ENCODE measurements at places on chromosomes 11 and 22. TPM values are rescaled to one million over a fixed set of nuclear protein-coding genes. Genes with fewer than 3 reads are reported as not detected.
A peak's percentile ranks its signal among the peaks of the same experiment; 100 is the strongest.

CALCA gene
- not detected for total RNA-seq

APOA4 gene
- total RNA-seq: not detected

DNA sequence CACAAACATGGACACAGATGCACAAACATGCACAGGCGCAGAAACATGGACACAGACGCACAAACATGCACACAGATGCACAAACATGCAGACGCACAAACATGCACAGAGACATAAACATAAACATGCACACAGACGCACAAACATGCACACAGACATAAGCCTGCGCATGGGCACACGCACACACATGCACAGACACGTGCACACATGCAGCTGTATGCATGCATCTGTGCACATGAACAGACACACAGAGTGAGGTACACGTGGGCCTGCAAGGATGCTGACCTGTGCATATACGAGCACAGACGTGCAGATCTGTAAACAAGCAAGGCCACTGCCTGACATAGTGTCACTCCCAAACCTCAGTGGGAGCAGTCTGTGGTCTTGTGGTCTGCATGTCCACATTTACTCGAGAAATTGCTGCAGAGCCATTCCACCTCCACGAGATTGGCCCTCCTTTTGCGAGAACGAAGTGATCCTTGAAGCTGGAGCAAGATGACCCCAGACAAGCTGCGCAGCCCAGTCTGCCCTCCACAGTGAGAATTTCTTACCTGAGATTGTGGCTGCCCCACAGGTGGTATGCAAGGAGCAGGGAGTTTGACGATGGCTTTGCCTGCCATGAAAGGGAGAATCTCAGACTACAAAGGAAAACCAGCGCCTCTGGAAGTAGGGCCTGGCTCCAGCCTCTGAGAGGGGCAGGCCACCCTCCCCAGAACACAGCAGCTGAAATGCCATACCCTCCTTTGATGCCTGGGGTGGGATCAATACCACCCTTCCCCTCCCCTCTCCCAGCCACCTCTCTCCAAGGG, 299.9 kb downstream of the BRD1 start:
- no peak for DNase-seq

GNB1L gene
- total RNA-seq: 1.8 TPM

DNA sequence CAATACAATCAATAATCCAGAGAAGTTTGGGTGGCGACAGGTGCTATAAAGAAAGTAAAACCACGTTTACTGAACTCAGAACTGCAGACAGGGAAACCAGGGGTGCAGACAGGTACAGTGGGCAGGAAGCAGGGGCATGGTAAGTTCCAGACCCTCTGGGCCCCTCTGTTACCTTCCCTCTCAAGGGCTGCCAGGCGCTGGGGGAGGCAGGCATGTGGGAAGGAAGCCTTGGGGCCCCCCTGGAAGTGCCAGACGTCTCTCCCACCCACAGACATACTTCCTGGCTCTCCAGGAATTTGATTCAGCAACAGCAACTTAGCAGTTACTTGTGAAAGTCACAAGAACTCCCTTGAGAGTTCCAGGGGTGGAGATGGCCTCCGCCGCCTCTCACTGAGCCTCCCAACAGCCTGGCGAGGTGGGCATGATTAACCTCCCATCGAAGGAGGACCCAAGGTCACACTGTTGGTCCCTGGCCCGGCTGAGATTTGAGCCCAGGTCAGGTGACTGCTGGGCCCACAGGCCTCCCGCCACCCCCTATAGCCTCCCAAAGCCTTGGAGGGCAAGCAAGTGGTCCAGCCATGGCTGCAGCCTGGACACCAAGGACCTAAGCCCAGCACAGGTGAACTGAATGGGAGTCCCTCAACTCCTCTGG, 14.1 kb upstream of the TSKU start:
- no peak for DNase-seq

GRCh38 chr11:121802542-121802941, 313.5 kb downstream of the BLID start:
- DNase-seq: peak; percentile 38

DNA sequence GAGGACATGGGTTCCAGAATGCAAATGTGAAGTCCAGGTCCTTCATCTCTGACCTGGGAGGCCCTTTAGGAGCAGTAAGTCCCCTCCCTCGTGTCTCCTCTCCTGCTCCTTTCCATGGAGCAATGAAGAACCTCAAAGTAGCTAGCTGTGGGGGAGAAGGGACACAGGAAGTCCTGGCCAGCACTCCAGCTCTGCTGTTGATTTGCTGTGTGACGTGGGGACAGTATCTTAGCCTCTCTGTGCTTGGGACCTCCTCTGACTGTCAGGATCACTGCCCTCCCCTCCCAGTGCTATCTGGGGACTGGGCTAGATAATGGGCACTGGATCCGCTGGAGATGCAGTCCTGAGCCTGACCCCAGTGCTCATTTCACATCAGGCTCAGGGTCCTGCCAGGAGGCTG, 1.1 kb upstream of the APOBEC3H start:
- no peak for DNase-seq

LRRC56 gene
- total RNA-seq: 0.46 TPM

DNA sequence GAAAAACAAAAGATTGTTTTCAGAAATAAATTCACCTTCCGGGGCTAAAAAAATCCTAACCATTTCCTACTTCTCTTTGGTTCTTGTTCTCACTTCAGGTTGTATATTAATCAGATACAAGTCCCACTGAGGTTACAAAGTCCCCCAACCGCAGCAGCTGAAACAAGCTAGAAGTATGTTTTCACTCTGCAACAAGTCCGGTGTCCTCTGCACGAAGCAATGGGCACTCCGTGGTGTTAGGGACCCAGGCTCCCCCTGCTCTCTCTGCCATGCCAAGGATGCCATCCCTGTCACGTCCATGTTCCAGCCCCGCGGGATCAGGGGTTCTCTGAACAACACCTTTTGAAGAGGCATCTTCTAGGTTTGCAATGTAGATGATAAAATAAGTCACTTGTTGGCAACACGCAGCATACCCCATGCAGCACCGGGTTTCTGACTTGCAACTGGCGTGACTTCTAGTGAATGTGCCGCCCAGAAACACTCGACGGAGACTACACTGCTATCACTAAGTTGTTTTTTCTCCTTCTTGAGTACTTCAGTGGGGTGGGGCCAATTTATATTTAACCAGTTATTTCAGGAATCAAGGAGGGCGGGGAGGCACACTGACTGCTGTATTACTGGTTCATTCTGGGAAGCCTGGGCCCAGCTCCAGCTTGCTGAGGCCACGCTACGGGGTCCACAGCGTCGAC, 25.4 kb upstream of the GSTP1 start:
- DNase-seq: peak; percentile 61

DNA sequence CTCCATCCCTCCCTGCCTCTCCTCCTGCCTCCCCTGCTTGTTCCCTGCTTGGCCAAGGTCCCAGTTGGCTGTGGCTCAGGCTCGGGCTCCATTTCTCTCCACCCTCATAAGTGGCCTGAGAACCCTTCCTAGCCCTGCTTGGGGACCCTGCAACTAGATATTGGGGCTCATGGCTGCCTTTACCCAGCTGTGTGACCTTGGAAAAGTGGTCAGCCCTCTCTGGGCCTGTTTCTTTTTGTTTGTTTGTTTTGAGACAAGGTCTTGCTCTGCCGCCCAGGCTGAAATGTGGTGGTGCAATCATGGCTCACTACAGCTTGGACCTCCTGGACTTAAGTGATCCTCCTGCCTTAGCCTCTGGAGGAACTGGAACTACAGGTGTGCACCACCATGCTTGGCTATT, 20.3 kb upstream of the CABP2 start:
- no peak for DNase-seq

GRCh38 chr11:68312780-68313573, 586 bp downstream of the LRP5 start:
- no peak for DNase-seq

DNA sequence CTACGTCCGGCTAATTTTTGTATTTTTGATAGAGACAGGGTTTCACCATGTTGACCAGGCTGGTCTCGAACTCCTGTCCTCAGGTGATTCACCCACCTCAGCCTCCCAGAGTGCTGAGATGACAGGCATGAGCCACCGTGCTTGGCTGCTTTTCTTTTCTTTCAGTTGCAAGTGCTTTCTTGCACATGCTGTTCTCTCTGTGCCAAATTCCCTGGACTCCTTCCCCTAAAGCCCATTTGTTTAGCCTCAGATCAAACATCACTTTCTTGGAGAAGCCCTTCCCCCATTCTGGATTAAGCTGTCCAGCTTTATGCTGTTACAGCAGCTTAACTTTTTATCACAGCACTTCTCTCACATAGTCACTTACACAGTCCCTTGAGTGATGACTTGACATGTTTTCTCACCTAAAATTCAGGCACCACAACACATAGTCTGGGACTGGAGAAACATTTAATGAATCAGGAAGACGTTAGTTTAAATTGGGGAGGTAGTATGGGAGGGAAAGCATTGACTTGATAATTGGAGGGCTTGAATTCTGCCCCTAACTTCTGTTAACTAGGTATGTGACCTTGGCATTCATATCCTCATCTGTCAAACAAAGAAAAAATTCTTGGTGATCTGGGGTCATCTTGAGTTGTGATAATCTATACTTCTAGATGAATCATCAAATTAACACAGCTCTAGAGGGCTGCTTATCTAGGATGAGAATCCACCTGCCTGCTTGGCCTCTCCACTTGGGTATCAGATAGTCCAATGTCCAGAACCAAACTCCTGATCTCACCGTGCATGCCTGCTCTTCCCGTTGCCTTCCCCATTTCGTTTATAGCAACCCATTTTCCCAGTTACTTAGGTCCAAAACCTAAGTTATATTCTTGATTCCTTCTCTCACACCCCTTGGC, 18.4 kb downstream of the ACO2 start:
- no peak for DNase-seq

DNA sequence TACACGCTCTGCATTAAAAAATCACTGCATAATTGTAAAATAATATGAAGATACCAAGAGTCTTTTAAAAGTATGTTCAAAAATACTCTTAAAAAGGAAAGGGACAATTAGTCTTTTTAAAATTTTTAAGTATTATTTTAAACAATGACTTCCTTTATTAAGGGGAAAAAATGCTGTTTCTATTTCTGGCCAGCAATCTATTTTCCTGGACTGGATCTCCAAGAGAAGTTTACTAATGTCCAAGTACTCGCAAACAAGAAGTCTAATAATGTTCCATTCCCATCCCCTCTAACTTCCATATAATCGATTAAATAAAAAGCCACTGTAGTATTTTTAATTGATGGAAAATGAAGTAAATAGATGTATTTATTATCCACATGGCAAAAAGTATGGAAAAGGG, 123.7 kb downstream of the MPPED2 start:
- no peak for DNase-seq

DNA sequence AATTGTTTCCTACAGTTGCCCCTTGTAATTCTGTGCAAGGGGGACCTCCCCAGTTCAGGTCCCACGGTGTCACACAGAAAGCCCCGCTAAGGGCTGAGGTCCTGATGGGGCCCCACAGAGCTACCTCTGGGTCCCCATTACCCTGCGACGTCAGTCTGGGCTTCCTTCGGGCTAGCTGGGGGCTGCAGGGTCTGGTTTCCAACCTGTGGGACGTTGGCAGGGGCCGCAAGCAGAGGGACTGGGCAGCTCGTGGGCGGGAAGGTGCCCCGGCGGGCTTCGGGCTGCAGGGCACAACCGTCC, 698 bp downstream of the SLC37A4 start:
- DNase-seq: no peak

GRCh38 chr11:77966338-77966737, 28.1 kb downstream of the INTS4 start:
- DNase-seq: no peak

DNA sequence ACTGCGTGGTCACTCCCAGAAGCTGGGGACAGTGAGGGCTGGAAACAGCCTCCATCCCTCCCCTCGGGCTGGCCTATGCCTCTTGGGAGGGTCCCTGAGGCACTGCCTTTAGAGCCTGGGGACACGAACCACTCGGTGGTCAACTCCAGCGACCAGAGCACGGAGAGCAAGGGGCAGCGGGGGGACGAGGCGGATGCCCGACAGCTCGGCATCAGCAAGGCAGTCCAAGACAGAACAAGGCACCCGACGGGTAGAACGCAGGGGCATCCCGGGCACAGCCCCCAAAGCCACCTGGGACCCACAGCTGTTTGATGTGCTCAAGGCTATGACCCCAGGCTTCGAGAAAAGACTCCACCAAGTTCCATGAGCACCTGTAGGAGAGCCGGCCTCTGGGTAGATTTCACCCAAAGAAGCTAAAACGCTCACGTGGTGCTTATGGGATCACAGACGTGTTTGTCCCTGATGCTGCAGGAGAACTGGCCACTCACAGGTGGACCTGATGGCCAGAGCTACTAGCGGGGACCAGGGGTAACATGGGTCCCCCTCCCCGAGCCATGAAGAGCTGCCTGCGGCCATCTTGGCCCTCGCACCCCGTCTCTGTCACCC, 510 bp upstream of the LSP1 start:
- DNase-seq: no peak

DNA sequence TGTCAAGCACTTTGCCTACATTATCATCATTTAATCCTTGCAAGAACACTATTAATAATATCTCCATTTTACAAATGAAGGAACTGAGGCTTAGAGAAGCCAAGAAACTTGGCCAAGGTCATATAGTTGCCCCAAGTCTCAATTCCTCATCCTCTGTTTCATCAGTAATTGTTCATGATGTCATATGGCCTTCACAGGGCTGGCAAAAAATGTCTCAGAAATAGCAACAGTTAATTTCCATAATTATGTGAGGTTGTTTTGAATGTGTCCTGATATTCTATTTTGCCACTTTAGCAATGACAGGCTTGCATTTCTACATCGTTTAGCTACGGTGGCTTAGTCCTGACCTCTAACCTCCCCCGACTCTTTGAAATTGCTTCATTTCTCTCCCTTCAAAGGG, 20.6 kb upstream of the TRIM44 start:
- no peak for DNase-seq

- DNase-seq: no peak
These were observed 175.7 kb downstream of the SWAP70 start for GRCh38 chr11:9839550-9839949.

DNA sequence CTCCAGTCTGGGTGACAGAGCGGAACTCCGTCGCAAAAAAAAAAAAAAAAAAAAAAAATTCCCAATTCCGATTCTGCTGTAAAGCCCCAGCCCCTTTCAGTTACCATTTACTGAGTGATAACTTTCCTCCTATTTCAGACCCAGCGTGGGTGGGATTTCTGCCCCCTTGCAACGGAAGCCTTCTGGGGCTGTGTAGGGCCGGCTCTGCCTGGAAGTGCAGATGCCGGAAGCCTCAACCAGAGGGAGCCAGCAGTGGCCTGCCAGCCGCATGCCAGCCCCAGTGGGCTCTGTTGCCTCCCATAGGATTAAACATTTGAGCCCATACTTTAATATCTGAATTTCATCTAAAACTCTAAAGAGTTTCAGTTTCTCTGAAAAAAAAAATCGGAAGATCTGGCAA, 60.0 kb upstream of the NUP50 start:
- DNase-seq: no peak

GRCh38 chr22:43094085-43094484, 4.9 kb upstream of the TTLL1 start:
- DNase-seq: peak; percentile 76

OR4D5 gene
- total RNA-seq: not detected

GRCh38 chr22:37021710-37022482, 2.4 kb downstream of the MPST start:
- no peak for DNase-seq

DNA sequence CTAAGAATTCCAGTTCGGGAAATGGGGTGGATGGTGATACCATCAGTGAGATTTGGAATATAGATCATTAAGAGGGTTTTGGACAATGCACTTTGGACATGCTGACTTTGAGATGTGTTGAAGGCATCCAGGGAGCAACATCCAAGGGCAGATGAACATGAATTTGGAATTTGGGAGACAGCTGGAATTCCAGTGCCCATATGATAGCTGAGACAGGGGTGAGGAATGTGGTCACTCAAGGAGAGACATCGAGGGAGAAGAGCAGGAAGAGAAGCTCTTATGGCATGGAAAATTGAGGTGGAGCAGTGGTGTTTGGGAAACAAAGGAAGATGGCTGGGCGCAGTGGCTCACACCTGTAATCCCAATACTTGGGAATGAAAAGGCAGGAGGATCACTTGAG, 11.8 kb upstream of the MICAL2 start:
- DNase-seq: no peak

ARFGAP3 gene
- 27.1 TPM for total RNA-seq

Measured in heart right ventricle (tissue), 16 donors.